ENCODE measurements at places on chromosomes 3 and 15.

GRCh38 chr3:69009559-69010410 lies 3.7 kb downstream of the EOGT start:
- DNase-seq: no peak

DNA sequence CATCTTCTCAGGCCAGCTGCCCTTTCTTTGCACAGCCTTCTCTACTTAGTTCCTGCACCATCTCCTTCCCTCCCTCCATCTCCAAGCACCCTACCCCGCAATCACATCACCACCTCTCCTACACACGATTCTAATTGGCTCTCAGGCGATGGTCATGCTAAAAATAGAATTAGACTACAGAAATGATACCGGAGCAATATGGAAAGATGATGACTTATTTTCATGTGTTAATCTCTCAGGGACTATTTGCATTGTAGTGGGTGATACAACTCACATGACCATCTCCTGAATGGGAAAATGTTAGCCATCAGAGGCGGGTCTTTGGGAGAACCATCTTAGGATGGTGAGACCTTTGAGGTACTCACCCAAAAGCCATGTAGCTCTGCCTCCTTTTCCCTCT lies 54.7 kb upstream of the PPARG start:
- DNase-seq: no peak

DNA sequence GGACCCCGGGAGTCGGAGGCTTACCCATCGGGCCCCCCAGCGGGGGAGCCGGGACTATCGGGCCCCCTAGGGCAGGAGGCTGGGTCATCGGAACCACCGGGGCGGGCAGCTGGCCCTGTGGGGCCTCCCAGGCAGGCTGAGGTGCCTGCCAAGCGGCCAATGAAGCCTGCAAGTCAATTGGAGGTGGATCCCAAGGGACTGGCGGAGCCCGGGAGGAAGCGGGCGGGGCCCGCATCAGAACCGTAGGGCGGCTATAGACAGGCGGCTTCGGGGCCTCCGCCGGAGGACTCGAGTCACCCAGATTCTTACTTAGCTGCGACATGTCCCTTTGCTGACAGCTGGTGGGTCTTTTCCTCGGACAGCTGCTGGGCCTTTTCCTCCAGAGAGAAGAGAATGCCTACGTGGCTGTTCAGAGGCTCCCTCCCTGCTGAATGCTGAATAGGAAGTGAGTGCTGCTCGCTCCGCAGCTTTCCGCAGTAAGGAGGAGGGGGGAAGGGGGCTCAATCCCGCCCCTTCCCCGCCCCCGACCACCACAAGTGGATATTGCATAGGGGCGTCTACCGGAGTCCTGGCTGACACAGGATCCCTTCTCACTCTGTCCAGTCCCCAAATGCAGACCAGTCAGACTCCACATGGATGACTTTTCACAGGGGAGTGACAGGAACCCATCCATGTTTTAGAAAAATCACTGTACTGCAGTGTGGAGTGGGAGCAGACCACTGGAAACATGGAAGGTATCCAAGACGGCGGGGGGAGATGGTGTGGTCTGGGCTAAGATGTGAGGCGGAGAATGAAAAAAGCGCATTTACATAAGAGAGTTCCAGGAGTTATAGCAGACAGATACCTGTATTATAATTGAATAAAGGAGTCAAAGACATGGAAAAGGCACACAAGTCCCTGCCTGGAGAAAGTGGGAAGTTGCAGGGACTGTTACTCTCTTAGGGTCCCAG lies at the start of gene MAGEL2:
Gene MAGEL2 (minus strand): TSS at position 447 of the 950 bp plus-strand sequence. CDS start 125 bp downstream, at position 322.
- peak; percentile 81 for DNase-seq

GRCh38 chr15:97168704-97169475 lies 791.6 kb upstream of the ARRDC4 start:
- no peak for DNase-seq

GRCh38 chr3:192907784-192908183 lies 9.9 kb downstream of the MB21D2 start:
- no peak for DNase-seq

- no peak for DNase-seq
These were observed 64.9 kb downstream of the DIPK2A start for GRCh38 chr3:144036498-144036897.

DNA sequence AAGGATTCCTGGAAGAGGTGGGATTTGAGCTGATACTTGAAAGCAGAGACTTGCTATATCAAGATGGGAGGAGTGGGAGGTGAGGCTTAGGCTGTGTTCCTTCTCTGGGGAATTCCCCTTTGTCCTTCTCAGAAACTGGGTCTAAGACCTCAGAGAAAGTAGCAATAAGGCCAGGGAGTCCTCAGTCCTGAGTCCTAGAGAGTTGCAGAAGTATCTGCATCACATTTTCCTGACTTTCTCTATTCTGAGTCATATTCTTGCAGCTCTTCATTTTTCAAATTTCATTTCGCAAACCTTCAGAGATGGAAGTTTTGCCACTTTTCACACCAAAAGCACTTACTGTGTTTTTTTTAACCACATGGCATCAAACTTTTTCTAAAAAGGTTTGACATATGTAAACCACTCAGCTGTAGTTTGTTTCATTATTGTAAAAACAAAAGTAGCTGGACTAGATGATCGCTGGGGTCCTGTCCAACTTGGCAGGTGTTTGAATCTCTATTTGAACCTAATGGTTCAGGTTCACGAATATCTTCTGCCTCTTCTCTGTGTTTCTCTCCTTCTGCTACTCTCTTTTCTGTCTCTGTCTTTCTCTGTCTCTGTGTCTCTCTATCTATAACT lies 21.3 kb downstream of the COLQ start:
- DNase-seq: no peak

Data from right kidney (tissue), 9 donors.